Activated CD8-positive, alpha-beta memory T cell treated with anti-CD3 and anti-CD28 coated beads for 24 hours (primary cell): ENCODE measurements at places on chromosomes 7 and 10.
A peak's percentile ranks its signal among the peaks of the same experiment; 100 is the strongest.

DNA sequence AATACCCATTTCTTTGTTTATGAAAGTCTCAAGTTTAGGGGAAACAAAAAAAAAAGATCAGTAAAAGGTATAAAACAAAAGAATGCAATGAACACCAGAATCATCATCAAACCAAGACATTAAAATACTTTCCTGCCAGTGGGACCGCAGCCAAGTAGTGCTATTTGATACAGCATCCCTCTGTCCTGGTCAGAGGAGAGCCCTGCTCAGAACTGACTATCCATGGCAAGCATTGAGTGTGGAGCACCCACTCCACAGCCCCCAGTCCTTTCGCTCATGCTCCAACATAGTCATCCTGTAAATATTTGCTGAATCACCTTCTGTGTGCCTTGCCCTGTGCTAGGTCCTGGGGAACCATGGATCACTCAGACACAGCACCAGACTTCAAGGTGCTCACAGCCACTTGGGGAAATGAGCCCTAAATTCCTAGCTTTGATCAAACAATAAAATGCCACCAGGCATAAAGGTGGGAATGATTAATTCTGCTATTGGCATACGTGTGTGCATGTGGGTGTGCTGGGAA is 213.6 kb upstream of the TBX20 start:
- DNase-seq: no peak

GRCh38 chr7:99031496-99031895 is 112.4 kb downstream of the SMURF1 start:
- no peak for DNase-seq

DNA sequence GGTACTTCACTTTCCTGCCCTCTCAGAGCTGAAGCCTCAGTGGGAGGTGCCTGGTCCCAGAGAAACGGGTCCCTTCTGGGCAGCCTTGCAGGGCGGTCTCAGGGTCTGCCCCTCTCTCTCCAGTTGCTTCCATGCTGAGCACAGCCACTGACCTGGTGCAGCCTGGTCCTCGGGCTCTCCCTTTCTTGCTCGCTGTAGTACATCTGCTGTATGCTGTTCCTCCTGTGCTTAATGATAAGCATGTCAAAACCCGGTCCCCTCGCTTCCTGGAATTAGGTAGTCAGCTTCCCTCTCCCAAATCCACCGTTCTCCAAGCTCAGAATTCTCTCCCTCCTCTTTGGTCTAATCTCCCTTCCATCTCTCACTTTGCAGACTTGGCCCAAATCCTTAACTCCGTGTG is 11.0 kb upstream of the HPS1 start:
- DNase-seq: no peak

- DNase-seq: no peak
These were observed 4.8 kb downstream of the DYNC2I1 start for GRCh38 chr7:158861004-158861787.

- DNase-seq: no peak
These were observed 15.1 kb downstream of the LSMEM1 start for GRCh38 chr7:112495810-112496462.

DNA sequence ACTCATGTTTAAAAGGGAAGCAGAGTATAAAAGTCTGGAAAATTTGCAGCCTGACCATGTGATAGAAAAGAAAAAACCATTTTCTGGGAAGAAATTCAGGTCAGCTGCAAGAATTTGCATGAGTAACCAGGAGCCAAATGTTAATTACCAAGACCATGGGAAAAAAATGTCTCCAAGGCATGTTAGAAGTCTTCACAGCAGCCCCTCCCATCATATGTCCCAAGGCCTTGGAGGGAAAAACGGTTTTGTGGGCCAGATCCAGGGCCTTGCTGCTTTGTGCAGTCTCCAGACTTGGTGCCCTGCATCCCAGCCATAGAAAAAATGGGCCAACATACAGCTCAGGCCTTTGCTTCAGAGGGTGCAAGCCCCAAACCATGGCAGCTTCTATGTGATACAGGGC is 1019.6 kb upstream of the SORCS1 start:
- no peak for DNase-seq

DNA sequence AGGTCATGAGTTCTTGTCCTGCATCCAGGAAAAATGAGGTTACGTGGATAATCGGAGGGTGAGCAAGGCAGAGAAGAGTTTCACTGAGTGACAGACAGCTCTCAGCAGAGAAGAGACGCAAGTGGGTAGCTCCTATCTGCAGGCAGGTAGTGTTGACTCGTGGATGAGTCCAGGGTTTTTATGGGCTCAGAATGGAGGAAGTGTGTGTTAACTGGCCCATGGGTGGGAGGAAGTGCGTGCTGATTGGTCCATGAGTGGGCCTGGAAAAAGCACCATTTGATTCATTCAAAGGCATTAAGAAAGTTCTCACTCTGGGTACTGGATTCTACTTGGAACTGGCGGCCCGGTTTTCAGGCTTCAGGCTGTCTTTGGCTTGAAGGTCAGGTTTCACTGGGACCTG is 4.8 kb upstream of the DMTF1 start:
- DNase-seq: no peak

DNA sequence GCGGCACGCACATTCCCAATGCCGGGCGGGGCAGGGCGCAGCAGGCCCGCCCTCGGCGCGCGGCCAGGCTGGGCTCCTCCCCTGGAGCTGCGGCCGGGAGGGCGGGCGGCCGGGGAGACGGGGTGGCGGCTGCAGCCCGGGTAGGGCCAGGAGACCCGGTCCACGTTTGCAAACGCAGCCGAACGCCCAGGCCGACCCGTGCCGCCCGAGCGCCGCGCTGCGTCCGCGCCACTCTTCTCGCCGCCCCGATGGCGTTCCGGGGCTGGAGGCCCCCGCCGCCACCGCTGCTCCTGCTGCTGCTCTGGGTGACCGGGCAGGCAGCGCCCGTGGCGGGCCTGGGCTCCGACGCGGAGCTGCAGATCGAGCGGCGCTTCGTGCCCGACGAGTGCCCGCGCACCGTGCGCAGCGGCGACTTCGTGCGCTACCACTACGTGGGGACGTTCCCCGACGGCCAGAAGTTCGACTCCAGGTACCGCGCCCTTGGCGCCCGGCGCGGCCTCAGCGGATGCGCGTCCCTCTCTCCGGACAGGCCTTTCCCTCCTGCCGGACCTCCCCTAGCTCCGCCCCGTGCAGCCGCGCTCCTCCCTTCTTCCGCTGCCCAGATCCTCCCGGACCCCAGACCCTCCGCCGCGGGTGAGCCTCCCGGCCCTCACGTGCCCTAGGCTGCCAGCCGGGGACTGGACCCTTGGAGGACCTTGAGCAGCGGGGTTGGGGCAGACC is at the start of gene FKBP9:
Gene FKBP9, plus strand, starts transcription at position 115 of the 720 bp plus-strand sequence. Its CDS starts 134 bp downstream, at position 249.
- peak; percentile 59 for DNase-seq

GRCh38 chr10:14466257-14466656 is 135.5 kb upstream of the FRMD4A start:
- DNase-seq: no peak

- DNase-seq: no peak
These were observed 2.6 kb downstream of the SCART1 start for GRCh38 chr10:133456041-133456951.

DNA sequence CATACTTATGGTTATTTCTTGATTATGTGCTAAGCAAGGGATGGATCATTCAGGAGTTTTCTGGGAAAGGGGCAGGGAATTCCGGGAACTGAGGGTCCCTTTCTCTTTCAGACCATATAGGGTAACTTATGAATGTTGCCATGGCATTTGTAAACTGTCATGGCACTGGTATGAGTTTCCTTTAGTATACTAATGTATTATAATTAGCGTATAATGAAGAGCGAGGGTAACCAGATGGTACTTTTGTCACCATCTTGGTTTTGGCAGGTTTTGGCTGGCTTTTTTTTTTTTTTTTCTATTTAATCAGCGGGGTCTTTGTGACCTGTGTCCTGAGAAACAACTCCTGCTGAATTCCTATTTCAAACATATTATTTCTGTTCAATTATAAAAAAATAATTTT is 237.6 kb upstream of the PTER start:
- no peak for DNase-seq

GRCh38 chr10:8581521-8582225 is 527.2 kb downstream of the GATA3 start:
- no peak for DNase-seq

GRCh38 chr7:8357536-8357935 is 75.9 kb upstream of the NXPH1 start:
- no peak for DNase-seq

GRCh38 chr10:21687266-21688008 is 153.4 kb downstream of the MLLT10 start:
- DNase-seq: no peak

GRCh38 chr7:73907554-73908122 is 46.7 kb downstream of the TMEM270 start:
- no peak for DNase-seq

DNA sequence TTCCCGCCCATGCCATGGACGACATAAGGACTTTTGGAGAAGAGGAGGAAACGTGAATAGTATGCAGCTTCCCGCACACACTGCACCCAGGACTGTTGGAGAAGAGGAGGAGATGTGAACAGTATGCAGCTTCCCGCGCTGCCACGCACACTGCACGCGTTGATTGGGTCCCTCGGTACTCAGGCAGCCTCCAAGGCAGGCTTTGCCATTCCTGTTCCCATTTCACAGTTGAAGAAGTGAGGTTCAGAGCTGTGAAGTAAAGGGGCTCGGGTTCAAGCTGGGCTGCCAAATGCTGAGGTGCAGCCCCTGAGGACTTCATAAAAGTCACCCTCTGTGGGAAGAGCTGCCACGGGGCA is 147.9 kb upstream of the FAM20C start:
- no peak for DNase-seq

- DNase-seq: no peak
These were observed 109.7 kb upstream of the PPIF start for GRCh38 chr10:79237454-79238157.

- no peak for DNase-seq
These were observed 52.7 kb downstream of the GCC1 start for GRCh38 chr7:127532736-127533135.

GRCh38 chr10:18735711-18736110 is 76.5 kb downstream of the ARL5B start:
- DNase-seq: no peak

GRCh38 chr7:1260244-1260635 is 27.6 kb downstream of the UNCX start:
- no peak for DNase-seq

GRCh38 chr10:98251399-98251798 is 16.6 kb downstream of the LOXL4 start:
- peak; percentile 28 for DNase-seq

DNA sequence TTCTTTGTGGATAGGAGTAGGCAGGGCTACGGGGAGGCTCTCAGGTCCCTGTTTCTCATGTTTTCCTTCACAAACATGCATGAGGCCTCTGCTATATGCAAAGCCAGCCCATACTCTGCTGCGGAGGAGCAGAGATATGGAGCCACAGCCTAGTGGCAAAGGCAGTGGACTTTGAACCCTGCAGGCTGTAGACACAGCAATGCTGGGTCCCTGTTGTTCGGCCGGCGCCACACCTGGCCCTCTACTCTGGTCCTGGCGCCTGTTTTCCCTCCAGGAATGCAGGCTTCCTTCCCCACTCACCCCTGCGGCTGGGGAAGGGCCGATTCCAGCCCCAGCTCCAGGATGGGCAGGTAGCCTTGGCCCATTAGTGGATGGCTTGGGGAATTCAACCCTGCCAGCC is 11.5 kb downstream of the CLRN3 start:
- no peak for DNase-seq

DNA sequence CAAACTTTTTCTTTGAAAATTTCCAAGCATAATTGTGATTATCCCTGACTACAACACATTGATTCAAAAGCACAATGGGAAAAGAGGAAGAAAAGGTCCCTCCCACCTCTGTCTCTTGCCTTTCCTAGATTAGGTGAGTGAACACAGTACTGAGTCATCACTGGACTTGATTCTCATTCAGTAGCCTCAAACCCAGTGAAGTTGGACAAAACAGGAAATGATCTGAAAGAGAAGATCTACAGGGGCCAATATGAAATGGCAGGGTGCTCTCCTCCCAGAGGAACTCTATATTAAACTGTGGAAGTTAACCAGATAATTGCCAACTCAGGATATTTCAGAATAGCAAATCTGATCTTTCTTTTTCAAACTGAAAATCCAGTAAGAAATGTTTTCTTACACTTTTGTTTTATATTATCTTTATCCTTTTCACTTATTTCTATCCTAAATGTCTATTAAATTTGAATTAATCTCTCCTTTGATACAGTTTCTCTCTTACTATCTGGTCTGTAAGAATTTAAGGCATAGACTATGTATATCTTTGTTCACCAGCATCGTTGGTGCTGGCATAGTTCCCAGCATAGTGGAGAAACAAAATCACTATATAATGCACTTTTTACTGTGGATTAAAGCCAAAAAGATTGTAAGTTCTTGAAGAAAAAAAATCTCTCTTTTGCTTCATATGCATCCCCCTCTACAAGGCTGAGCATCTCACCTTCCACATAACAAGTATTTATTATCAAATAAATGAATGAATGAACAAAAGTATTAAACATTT is 41.4 kb upstream of the IKZF1 start:
- DNase-seq: no peak

- no peak for DNase-seq
These were observed 68.1 kb upstream of the SFMBT2 start for GRCh38 chr10:7478727-7479457.

DNA sequence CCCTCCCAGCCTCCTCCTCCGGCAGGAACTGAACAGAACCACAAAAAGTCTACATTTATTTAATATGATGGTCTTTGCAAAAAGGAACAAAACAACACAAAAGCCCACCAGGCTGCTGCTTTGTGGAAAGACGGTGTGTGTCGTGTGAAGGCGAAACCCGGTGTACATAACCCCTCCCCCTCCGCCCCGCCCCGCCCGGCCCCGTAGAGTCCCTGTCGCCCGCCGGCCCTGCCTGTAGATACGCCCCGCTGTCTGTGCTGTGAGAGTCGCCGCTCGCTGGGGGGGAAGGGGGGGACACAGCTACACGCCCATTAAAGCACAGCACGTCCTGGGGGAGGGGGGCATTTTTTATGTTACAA is 83.3 kb downstream of the PAX2 start:
- DNase-seq: no peak

GRCh38 chr10:82331716-82332115 is 456.7 kb downstream of the NRG3 start:
- DNase-seq: no peak

DNA sequence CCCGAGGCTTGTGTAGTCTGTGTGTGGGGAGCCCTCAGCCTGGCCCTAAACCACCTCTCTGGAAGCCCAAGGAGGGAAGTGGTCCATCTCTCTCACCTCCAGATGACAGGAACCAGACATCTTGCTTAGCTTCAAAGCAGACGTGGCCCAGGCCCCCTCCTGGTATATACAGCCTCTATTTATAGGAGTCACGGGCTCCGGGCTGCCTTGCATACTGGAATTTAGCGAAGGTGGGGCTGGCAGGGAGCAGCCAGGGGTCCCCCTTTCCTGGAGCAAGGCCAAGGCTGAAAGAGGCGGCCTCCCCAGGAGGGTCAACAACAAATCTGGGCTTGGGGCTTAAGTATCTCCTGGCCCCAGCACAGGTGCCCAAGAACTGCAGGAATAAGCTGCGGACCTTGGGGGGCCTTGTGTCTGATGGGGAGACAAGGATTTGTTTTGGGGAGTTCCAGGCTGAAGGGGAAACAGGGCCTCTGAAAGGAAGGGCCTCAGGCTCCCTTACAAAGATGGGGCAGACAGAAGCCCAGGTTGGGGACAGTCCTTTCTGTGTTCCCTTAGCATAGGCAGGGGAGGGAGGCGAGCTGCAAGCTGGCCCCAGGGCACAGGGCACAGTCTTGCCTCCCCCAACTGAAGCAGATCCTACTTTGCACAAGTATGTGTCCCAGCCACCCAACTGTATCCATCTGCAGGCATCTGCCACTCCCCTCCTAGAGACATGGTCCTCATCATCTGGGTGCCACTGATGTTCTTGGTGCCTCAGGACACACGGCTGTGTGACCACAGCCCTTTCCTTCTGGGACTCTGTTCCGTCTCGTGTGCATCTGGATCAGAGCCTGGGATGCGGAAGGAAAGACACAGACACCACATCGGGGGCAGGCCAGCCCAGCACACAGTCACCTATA is 11.9 kb downstream of the ZCCHC24 start:
- no peak for DNase-seq
